ENCODE measurements at places on chromosomes 6 and 20.

- DNase-seq = peak; percentile 27
Measured at GRCh38 chr20:3420211-3420707, 12.8 kb upstream of the DNAAF9 start.

GRCh38 chr6:167547751-167548150 is 222.9 kb downstream of the TTLL2 start:
- DNase-seq = peak; percentile 48

GRCh38 chr6:35413911-35414310 is 38.2 kb upstream of the FANCE start:
- DNase-seq = no peak

DNA sequence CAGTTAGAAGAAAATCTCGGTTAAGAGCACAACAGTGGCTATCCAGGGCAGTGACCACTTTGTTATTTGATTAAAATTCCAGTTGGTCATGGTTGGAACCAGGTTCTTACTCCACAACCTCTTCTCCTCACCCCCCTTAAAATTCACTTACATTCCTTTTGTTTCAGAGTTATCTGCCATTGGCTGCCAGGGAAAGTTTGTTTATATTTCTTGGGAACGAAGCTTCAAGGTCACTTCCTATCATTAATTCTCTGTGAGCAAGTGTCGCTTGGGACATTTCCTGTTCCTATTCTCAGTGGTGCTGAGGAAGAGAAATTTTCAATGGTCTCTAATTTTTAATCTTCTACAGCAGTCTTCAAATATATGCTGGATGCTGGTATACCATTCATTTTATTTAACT is 121.1 kb upstream of the COL21A1 start:
- DNase-seq = no peak

- DNase-seq = no peak
Measured at GRCh38 chr6:129033180-129033579, 150.2 kb downstream of the LAMA2 start.

DNA sequence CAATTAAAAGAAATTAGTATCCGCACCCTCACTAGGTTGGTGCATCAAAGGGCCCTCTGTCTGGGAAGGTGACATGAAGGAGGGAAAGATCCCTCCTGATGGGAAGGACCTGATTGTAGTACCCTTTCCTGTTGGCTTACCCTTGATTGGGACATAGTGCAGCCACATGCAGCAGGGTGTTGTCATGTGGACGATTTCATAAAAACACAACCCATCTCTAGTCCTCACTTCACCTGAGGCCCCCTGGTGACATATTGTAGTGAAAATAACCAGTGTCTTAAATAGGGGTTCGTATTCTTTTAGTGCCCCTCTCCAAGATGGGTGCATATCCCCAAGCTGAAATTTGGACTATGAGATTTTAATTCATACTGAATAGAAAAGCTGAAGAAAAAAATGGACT is 97.3 kb downstream of the SLX4IP start:
- DNase-seq = no peak

- DNase-seq = no peak
Measured at GRCh38 chr6:25302677-25303128, 23.5 kb downstream of the CARMIL1 start.

- DNase-seq = peak; percentile 81
Measured at GRCh38 chr20:4956200-4956810, 45.0 kb downstream of the SLC23A2 start.

- DNase-seq = peak; percentile 59
Measured at GRCh38 chr6:37103169-37104039, 66.5 kb upstream of the PIM1 start.

DNA sequence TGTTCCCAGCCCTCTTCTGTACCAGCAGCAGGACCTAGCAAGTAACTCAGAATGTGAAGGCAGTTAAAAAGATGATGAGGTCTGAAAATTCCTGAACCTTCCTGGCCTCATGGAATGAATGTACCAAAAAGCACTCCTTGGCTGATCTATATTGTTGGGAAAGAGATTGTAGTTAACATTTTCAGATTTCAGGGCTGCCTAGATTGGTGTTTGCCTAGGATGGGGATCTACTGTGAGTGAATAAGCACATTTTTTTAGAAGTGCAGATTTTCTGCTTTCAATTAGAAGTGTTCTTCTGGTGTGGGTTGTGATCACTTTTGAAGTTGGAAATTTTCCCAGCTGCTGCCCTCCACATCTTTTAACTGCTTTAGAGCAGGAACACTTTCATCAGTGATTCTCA is 6.2 kb downstream of the MYLIP start:
- no peak for DNase-seq

DNA sequence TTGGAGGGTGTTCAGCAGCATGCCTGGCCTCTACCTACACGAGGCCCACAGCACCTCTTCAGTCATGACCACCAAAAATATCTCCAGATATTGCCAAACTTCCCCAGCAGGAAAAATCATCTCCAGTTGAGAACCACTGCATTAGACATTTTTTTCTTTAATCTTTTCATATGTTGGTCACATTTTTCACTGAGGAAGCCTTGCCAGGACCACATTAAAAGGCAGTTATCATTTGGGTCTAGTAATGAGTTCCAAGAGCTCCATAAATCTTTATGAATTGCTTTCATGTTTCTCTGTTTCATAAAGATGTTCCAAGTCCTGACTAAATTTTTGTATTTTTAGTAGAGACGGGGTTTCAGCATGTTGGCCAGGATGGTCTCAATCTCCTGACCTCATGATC is 28.8 kb downstream of the MTRES1 start:
- no peak for DNase-seq

- no peak for DNase-seq
Measured at GRCh38 chr20:64219202-64219601, 36.3 kb upstream of the PCMTD2 start.

GRCh38 chr6:107657755-107658461 is 166.2 kb downstream of the SCML4 start:
- DNase-seq = peak; percentile 31

DNA sequence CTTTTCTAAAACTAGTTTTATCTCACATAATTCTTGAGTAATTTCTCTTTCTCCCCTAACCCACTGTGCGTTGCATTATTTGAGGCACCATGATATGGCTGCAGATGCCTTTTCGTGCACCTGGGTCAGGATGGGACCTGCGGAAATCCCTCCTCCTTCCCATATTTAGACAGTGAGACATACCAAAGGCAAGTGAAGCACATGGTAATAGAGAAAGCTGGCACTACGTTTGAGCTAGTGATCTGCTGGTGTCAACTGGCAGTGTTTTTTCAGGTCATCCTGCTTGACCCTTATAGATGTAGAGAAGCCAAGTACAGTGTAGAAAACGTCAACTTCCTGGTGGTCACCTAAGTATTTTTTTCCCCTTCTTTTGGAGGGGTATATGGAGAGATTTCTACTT is 71.7 kb downstream of the FOXO3 start:
- no peak for DNase-seq

- DNase-seq = no peak
Measured at GRCh38 chr6:11491596-11492463, 45.7 kb upstream of the TMEM170B start.

DNA sequence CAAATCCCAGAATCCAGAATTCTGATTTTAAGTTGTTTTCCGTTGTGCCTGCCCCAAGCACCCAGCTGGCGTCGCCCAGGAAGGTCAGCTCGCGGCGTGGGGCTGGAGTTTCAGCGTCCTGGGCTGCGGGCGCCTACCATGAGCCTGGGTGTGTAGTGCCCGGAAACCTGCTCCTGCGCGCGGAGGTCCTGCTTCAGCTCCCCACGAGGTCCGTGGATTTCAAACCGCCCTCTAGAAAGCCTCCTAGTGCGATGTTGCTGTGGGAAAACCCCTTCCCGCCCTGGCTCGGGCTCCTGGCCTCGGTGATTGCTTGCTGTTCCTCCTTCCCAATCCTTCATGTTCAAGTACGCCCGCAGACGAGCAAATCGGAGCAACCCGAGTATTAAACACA is 51.3 kb upstream of the NRN1 start:
- no peak for DNase-seq

GRCh38 chr20:6673071-6673470 is 94.4 kb upstream of the BMP2 start:
- DNase-seq = no peak

DNA sequence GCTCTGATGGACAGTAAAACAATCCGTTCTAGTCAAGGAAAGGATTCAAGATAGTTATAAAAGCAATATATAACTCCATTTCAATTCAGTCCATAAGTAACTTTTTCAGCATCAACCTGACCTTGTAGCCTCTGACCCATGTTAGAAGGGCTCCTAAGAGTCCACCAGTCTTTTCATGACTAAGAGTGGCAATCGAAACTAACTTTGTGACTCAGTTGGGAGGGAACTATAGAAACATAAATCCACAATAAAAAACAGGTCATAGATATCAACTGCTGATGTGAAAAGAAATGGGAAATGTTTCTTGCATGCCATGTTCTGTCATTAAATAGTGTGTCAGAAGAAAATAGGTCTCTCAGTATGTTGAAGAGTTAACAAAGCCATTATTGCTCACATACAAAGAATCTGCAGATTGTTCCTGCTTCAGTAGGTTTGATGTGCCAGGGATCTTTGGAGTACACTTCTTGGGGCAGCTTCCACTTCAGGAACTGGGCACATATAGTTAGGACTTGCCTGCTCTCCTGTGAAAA is 16.2 kb upstream of the RBL1 start:
- DNase-seq = no peak

DNA sequence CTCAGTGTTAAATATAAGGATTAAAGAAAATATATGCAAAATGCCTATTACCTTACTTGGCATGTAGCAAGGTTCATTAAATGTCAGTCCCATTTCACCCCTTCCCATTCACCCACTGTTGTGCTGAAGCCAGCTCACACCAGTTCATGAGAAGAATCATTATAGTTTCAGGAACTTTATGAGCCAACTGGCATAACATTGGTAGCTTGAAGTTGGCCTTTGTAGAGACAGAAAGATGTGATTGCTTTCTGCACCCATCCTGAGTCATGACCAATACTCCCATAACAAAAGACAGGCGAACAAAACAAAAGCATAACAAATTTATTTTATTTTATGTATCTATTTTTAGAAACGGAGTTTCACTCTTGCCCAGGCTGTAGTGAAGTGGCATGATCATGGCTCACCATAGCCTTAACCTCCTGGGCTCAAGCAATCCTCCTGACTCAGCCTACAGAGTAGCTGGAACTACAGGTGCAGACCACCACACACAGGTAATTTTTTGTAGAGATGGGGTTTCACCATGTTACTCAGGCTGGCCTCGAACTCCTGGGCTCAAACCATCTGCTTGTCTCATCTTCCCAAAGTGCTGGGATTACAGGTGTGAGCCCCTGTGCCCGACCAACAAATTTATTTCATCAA is 17.6 kb upstream of the IER3 start:
- no peak for DNase-seq

DNA sequence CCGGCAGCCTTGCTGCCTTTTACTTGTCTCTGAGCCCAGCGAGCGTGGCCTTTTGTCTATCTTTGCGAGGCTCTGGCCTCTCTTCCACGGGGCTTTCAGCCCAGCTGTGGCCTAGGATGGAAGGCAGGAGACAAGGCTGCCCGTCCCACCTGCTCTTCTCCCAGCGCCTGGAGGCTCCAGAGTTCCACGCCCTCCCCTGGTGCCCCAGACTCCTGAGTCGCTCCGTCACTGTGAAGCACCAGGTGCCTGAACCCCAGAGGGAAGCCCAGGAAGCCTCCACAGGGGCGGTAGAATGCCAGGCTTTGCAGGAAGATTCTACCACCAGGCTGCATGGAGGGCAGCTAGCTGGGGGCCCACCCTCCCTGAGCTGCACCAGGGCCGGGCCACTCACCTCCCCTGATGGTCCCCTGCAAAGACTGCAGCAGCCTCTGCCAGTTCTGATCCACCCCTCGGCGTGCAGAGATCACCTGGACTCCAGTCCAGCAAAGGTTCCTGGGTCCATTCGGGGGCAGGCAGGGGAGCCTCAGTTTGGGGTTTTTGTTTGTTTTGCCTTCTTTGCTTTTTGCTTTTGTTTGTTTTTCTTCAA is 384.6 kb downstream of the CDH4 start:
- no peak for DNase-seq

DNA sequence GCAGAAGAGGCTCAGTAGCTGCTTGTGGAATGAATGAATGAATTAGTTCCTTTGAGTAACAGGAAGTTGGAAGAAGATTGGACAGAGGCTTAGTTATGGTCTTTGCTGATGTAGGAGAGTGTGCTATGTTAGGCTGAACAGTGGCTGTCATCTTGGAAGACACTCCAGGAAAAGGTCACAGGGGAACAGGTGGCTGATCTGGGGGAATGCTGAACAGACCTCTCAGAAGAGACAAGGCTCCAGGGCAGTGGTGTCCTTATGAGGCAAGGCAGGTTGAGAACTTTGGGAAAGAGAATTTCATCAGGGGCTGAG is 62.3 kb downstream of the UTRN start:
- DNase-seq = no peak

- DNase-seq = peak; percentile 26
Measured at GRCh38 chr6:36029464-36029863, 1.9 kb downstream of the MAPK14 start.

- DNase-seq = no peak
Measured at GRCh38 chr6:28378644-28379043, 20.9 kb downstream of the ZSCAN12 start.

DNA sequence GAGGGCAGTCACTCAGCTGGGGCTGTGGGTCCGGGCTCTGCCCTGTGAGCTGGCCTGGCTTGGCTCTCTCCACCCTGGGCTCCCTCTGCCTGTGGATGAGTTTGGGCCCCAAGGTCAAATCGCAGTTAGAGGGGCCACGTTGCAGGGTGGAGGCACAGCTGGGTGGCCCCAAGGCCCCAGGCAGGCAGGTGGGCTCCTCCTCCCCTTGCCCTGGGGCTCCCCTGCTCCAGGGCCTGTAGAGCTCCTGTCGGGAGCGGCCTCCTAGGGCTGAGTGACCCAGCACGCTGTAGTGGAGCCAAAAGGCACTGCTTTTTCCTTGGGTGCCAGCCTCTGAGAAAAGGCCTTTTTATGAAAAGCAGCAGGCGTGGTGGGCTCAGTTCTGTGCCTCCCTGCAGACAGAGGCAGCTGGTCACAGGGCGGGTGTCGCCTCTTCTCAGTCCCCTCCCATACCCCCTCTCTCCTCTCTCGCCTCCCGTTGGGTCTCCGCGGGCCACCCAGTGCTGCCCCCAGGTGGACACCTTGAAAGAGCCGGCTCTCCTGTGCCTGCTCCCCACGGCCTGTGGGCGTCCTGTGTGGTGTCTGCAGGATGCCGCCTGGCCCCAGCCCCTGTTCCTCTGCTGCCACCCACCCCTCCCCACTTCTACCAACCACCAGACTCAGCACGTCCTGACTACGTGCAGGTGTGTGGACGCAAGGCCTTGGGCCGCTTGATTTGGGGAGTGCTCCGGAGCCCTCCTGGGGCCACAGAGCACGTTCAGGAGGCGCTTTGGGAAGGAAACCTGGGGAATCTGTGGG is 13.2 kb downstream of the SS18L1 start:
- peak; percentile 78 for DNase-seq

GRCh38 chr6:91877994-91878393 is 1291.1 kb upstream of the MAP3K7 start:
- no peak for DNase-seq
